ENCODE measurements at places on chromosomes 12 and 14.
A peak's percentile ranks its signal among the peaks of the same experiment; 100 is the strongest.

DNA sequence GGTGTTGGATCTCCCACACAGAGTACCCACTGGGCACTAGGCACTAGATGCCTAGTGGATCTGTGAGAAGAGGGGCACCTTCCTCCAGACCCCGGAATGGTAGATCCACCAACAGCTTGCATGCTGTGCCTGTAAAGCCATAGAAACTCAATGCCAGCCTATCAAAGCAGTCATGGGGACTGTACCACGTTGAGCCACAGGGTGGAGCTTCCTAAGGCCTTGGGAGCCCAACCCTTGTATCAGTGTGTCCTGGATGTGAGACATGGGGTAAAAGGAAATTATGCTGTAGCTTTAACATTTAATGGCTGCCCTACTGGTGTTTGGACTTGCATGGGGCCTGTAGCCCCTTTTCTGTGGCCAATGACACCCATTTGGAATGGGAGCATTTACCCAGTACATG is 1024.9 kb downstream of the TMEM121 start:
- DNase-seq: no peak

DNA sequence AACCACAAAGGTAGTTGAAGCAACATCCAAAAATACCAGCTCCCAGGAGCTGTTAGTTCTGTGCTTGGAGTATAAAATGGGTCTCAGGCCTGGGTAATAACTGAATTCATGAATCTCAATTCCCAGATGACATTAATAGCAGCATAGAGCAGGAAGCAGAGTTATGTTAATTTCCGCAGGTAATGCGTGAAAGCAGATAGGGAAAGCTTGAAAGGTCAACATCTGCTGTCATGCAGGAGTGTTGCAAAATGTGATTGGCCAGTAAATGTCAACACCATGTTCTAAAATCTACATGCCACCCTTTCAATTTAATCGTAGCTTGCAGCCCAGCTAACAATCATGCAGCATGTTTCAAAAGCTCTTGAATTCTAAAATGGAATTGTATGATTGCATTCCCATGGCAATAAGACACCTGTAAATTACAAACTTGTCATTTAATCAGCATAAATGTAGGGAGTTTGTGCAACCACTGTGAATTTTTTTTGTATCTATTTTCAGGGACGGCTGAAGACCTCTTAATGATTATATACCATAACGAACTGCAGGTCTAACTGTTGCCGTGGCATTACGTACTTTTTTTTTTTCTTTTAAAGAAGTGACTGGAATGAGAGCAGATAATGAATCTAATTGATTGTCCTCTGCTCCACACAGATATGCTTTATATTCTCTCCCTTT is 635.8 kb upstream of the FOXG1 start:
- DNase-seq: no peak

GRCh38 chr14:59475709-59476108 is 8.5 kb downstream of the L3HYPDH start:
- no peak for DNase-seq

DNA sequence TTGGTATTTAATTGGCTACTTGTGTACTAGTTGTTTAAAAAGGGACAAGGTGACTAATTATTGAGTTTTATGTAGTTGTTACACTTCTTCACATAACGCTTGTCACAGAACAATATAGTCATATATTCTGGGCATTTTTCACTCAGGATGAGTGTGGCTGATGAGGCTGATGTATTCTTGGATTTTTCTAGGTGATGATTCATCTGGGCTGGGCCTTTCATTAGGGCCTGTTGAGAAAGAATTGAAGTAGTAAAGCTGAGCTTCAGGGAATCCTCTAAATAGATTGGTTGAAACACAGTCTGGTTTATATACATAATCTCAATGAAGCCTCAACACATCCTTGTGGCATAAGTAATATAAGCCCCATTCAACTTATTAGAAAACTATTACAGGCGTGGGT is 445.7 kb downstream of the DAD1 start:
- DNase-seq: peak; percentile 26

- no peak for DNase-seq
These were observed 1.4 kb downstream of the PRKD1 start for GRCh38 chr14:29926228-29926627.

GRCh38 chr12:12138203-12139154 is 67.7 kb downstream of the BCL2L14 start:
- peak; percentile 62 for DNase-seq

DNA sequence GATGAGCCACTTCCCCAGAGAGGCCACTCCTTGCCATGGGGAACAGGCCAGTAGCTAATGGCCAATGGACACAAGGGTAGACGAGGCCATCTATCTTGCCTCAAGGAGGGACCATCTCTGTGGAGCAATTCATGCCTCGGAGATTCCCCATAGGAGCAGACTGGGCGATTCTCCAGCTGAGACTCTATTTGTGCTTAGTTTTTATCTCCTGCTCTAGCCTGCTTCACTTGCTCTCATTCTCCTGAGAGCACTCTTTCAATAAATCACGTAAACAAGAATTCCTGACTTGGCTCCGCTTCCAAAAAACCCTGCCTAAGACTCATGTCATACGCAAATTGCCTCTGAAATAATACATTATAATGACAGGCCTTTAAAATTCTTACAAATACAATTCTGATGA is 396.4 kb upstream of the USP15 start:
- DNase-seq: no peak

DNA sequence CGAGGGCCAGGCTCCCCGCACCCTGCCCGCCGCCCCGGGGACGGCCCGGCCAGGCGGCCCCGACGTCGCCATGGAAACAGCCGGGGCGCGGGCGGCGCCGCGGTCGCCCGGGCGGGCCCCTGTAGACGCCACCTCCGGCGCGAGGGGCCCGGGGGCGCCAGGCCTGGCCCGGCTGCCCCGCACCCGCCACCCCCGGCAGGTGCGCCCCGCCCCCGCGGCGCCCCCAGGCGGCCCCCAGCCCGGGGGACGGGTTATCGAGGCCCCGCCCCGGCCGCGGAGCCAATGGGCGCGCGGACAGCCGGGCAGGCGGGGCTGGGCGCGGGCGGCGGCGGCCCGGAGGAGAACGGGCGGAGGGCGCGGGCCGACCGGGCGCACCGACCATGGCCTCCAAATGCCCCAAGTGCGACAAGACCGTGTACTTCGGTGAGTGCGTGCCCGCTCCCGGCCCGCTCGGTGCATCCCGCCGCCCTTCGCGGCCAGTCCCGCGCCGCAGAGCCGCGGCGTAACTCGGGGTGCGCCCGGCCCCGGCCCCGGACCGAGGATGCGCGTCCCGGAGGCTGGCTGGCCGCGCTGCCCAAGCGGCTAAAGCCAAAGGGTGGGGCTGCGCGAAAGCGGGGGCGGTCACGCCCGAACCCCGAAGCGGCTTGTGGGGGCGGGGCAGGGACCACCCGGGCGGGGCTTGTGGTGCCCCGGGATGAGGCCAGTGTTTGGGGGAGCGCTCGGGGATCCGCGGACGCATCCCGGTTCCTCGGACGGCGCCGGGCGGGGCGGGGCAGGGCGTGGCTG is at the start of gene CRIP2:
CRIP2 (plus strand) TSS at position 339 of the 786 bp plus-strand sequence; CDS start at position 381, 42 bp downstream.
- peak; percentile 68 for DNase-seq

DNA sequence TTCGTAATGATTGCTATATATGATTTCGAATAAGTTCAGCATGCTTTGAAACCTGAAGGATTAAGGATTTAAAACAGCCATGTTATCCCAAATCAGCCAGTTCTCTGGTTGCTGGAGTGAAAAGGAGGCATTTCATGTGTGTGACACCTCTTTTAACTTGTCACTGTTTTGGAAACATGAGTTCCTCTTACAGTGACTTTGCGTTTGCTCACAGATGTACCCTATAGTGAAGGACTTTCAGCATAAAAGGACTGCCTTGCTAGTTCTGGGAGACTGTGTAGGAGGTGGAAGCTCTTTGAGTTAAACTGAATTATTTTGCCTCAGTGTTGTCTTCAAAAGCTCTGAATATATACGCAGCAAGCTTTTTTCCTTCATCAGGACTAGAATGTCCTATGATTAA is 7.6 kb downstream of the RNASE11 start:
- DNase-seq: no peak

DNA sequence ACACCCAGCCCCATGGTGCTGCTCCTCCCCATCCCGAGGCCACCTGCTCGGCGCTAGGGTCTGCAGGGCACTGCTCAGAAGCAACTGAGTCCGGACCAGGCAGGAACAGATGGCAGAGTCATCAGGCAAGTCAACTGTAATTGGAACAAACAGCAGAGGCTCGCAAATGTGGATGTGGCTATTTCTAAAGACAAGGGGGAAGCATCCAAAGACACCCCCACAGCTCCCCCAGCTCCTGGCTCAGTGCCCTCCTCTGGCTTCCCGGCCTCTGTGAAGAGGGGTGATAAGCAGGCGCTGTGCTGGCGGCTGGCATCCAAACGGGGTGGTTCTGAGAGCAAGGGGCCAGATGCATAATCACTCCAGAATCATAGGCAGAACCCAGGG is 125.6 kb downstream of the PIWIL1 start:
- no peak for DNase-seq

- peak; percentile 98 for DNase-seq
These were observed 106.8 kb downstream of the ZFC3H1 start for GRCh38 chr12:71556875-71557274.

DNA sequence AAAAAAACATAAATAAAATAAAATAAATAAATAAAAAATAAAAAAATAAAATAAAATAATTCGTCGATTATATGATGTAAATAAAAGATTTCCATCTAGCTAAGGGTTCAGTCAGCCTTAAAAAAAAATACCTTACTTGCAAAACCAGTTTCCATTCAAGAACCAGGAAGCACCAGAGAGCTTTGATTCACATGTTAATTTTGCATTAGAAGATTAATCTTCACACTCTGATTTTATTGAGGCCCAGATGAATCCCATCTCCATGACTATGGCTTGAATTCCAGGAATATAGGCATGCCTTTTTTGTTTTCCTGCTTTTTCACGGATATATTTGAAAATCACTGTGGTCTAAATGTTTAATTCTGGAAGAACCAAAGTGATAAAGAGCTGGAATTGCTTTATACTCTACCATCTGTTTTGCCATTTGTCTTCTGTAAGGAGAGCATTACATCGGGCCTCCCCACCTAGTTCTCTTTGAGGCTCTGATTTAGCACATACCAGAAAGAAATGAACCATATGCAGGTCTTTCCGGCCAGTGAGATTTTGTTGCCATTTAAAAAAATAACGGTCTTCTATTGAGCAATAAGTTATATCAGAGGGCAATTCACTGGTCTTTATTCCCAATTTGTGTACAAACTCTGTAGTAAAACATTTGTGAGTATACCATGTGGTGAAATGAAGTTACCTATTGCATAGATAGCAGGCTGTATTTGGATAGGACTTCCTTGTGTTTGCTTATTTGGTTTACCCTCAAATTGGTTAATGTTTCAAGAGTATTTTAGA is 175.5 kb downstream of the AEBP2 start:
- DNase-seq: no peak

GRCh38 chr12:119749666-119750065 is 81.7 kb downstream of the PRKAB1 start:
- peak; percentile 37 for DNase-seq

- peak; percentile 93 for DNase-seq
These were observed 3.0 kb upstream of the KRT3 start for GRCh38 chr12:52798671-52799504.

GRCh38 chr12:90909069-90909770 is 45.8 kb downstream of the CCER1 start:
- peak; percentile 56 for DNase-seq

DNA sequence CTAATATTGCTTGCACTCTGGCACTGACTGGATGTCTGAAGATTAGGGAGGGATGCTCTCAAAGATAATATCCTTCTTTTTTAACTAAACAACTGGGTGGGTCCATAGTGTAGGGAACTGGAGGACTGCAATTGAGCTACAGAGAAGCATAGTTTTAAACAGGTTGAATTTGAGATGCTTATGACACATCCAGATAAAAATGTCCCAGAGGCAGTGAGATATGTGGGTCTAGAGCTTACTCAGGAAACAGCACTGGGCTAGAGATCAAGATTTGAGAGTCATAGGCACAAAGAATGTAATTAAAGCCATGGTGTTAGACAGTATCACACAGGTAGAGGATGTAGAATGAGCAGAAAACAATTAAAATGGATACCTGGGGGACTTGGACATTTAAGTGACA is 198.4 kb downstream of the NELL2 start:
- DNase-seq: peak; percentile 32

- peak; percentile 20 for DNase-seq
These were observed 37.8 kb downstream of the SLCO1A2 start for GRCh38 chr12:21296751-21297406.

DNA sequence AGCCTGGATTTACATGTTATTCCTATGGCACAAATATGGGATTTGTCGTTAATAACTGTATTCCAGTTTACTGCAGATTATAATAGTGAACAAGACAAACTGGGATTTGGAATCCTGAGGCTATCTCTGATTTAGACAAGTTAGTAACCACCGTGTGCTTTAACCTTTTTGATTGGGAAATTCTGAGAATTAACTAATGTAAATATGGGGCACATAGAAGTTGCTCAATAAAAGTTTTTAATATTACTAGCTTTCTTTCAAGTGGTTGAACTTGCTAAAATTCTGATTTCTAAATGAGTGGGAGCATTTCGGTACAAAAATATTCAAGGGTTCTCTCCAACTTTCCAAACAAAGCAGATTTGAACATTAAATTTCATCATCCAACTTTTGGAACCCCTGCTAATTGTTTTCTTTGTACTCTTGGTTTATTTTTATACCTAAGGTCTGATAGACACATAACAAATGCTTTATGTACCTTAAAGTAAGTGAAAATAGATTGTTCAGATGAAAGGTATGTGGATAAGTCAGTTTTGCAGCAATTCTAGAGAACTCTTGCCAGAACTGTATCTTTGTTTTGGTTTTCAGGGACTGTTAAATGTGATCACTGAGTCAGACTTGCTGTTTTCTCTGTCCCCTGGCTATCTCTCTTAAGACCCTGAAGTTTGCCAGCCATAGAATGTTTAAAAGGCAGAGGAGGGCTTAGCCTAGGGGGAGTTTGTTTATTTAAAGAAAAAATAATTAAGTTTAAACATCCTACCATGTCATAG is 57.5 kb downstream of the FRS2 start:
- peak; percentile 58 for DNase-seq

DNA sequence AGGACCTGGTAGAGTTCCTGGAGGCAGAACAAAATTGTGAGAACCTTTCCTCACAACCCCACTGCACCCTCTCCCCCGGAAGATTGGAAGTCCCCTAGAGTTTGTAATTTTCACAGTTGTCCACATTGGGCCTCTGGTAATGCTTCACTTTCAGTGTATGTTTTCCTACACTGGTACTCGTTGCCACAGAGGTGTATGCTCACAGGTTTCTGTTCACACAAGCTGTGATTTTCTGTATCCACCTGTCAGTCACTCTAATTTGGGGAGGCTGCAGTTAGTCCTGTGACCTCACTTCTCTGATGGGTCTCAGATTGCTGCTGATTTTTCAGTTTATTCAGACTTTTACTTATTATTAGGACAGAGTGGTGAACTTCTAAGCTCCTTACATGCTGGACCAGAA is 66.4 kb upstream of the BMP4 start:
- DNase-seq: no peak

- DNase-seq: no peak
These were observed 7.1 kb upstream of the PGF start for GRCh38 chr14:74962493-74962892.

- DNase-seq: no peak
These were observed 17.9 kb downstream of the PROX2 start for GRCh38 chr14:74858022-74858421.

GRCh38 chr12:80936642-80937390 is 918 bp downstream of the LIN7A start:
- DNase-seq: peak; percentile 63

All from kidney tubule cell (primary cell).